ENCODE measurements at places on chromosomes 13 and 19.

DNA sequence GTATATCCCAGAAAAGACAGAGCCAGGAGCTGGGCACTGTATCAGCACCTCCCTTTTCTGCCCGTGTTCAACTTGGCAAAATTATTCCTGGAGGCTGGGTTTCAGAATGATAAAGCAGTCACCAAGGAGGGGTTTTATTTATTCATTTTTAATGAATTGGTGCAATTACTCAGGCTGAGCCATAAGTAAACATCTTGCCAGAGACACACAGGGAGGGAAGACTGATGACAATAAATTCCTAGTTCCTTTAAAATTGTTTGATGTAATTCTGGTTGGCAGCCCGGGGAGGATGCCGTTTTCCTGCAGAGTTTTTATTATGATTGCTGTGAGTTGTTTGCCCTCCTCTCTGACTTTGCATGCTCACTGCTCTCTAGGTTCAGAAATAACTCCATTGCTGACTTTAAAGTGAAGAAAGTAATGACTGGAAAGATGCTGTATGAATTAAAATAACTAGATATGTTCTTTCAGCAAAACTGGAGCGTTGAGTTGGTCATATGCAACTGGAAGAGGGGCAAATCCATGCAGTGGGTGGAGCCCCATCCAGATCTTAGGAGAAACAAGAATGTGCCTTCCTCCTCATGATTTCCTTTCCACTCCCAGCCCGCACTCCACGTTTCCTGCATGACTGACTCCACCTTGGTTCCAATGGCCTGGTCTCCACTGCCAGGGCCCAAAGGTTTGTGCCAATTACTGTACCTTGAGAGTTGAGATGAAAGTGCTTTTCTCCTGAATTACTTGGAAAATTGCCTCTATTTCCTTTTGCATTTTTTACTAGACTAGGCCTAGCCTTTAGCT is 182.1 kb downstream of the RFC3 start:
- DNase-seq = peak; percentile 74

DNA sequence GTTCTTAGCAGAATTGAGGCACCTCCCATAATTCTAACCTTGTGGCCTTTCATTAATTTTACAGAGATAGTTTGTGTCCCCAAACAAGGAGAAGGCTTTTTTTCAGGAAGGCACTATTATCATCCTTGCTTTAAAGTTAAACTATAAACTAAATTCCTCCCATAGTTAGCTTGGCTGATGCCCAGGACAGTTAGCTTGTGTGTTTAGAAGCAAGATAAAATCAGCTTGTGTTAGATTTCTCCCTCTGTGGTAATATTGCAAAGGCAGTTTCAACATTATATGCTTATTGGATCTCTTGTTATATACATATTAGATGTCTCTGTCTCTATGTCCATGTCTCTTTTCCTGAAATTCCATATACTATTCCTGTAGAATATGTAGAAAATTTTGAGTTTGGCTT is 342.7 kb downstream of the TBC1D4 start:
- DNase-seq = peak; percentile 60

DNA sequence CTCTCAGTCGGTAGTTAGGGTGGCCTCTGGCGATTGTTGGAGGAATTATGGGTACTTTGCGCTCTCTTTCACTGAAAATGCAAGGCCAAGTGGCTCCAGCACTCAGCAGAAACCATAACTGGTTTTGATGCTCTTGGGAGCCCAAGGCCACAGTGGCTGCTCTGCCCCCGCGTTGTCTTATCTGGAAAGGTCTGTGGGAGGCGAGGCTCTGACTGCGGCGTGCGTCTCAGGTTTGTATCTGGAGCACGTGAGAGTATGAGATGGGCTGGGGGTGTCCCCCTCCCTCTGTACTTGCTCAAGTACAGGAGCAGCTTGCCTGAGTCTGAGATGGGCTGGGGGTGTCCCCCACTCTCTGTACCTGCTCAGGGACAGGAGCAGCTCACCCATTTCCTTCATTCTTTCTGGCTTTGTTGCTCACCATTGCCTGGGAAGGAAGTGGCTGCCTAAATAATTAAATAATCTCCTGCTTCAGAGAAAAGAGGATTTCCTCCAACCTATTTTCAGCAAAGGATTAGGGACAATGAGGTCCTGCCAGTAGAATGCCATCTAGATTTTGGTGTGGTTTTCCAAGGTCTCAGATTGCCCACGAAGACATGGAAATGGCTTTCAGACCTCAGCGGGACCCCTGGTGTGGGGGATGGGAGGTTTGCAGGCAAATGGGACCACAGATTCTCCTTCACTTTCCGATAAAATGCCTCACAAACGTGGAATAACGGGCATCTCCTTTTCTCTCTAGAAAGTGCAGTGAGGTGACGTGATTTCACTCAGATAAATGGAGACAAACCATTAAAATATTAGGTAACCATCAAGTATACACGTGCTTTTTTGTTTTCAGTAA is 14.7 kb downstream of the ATP11A start:
- DNase-seq = no peak

GRCh38 chr13:113535381-113535781 is 44.9 kb upstream of the DCUN1D2 start:
- no peak for DNase-seq

GRCh38 chr13:99996381-99996973 is 14.9 kb downstream of the ZIC2 start:
- no peak for DNase-seq

DNA sequence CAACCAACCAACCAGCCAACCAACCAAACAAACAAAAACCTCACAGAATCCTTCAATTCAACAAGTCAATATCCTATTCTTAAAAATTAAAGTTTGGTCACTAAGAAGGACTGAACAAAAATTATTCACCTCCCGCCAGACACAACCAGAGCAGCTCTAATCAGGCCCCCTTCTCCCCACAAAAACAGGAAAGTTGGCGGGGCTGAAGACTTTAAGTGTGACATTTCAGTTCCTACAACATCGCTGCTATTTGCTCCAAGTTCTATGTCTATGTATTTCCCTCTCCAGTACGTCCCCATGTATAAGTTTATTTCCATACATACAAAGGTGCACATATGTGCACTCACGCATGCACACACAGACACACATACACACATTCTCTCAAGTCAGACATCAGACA is 32.8 kb upstream of the STK24 start:
- no peak for DNase-seq

DNA sequence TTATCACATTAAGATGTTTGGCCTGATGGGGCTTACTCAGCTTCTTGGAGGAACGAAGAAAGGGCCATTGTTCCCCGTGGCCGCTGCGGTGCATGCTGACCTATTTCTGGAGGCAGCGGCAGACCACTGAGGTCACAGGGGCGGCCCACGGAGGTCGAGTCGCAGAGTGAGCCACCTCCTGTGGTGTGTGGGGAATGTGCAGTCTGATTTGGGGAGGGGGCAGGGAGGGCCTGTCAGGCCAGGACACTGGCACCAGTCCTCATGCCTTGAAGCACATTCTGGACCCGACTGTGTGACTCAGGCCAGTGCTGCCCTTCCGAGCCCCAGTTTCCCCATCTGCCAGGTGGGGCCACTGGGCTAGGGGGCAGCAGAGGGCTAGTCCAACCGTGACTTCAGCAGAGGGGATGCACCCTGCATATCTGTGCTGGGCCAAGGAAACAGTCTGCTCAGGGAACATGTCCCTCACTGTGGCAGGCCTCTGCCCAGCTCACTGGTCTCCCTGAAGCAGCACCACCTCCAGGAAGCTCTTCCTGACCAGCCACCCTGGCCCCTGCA is 6.3 kb downstream of the SLC7A10 start:
- peak; percentile 82 for DNase-seq

- peak; percentile 3 for DNase-seq
Measured at GRCh38 chr19:34319785-34320184, 45.2 kb upstream of the GPI start.

GRCh38 chr13:39422845-39423565 is 180.0 kb downstream of the LHFPL6 start:
- DNase-seq = no peak

DNA sequence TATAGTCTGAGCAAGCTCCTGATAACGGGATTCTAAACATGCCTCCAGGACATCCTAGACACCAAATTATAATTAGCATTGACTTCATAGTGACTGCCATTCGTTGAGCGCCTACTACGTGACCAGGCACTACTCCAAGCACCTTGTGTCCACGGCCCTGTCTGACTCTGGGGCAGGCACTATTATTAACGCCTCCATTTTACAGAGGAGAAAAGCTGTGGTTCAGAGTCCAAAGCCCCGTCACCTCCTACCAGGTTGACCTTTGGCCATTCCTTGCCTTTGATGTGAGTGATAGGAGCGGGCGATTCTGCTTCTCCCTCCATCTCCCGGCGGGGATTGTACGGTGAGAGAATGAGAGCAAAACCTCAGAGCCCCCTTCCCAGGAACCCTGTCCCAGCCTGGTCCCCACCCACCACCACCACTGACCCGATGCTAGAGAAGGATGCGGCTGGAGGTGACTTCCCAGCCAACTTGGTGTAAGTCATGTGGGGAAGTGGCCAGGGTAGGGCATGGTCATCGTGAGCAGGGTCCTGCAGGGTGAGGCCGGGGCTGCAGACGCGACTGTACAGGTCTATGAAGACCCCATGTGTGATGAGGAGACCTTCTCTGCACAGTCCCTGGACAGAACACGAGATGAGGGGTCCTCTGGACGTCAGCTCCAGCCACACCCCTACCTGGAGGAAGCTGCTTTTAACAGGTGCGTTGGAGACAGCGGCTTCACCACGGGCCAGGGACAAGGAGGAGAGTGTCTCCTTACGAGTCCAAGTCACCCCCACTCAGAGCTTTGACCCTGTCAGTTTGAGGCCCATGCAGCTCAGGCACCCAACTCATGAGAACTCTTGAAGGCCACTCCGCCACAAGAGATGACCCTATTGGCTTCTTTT is at the start of gene IGSF23:
Gene IGSF23 (plus strand): TSS at position 269 of the 884 bp plus-strand sequence. CDS start 83 bp downstream, at position 352.
- no peak for DNase-seq

DNA sequence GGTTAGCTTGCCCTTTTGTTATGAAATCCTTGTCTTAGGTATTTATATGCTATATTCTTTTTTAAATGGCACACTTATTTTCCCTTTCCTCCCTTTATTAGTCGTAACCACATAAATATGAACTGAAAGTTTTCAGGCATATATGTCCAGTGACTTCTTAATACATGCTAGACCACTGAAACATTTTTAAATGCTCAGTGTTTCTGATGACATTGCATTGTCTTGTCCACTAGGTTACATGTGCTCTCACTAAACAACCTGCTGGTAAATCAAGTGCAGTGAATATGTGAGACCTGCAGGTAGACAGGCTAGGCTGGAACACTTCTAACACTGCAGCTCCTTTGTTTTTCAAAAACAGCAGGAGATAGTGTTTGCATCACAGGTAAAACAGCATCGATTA is 332.6 kb upstream of the DACH1 start:
- DNase-seq = no peak

DNA sequence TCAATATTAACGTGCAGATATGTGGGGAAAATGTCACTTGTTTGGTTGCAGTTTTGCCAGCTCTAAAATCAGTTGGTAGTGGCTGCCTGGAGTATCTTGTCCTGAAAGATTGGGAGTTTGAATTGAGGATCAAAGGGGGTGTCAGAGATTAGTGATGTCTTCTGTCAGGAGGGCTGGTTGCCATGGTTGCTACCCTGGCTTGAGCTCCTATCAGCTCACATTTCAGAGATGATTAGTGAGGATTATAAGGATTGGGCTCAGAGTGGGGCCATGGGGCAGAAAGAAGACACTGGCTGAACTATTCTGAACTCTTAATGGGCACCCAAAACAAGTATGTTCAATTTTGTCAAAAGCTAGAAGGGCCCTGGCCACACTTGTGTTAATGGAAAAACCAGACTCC is 95.5 kb upstream of the RNF113B start:
- DNase-seq = no peak

DNA sequence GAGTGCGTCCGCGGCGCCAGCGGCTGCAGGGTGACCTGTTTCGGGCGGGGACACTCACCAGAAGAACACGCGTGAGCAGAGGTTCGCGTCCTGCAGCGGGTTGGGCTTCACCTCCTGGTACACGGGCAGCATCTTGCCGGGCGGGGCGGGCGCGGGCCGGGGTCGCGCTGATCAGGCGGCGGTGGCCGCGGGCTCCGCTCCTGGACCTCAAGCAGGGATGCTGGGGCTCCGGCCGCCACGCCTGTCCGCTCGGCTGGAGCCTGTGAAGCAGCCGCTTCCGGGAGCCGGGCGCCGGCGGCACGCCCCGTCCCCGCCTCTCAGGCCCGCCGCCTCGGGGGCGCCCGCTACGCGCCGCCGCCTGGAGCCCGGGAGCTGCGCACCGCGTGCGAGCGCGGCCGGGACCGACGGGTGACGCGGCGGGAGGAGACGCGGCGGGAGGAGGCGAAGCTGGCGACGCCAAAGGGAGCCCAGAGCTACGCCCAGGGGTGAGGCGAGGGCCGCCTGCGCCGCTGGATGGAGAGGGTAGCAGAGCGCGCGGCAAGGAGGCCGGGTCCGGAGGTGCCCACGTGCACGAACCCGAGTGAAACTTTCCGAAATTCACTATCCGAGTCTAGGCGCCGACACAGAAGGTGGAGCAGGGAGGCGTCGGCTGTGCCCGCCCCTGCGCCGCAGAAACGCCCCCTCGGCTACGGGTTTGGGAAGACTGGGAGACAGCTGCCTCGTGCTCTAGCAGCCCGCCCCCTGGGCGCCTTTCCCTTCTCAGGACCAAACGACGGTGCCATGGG is at the start of gene ABCC4:
Gene ABCC4 (minus strand): TSS at position 269 of the 785 bp plus-strand sequence. CDS start 137 bp downstream, at position 132.
- DNase-seq = peak; percentile 71

- DNase-seq = peak; percentile 21
Measured at GRCh38 chr13:46893798-46894560, 2.9 kb downstream of the HTR2A start.

DNA sequence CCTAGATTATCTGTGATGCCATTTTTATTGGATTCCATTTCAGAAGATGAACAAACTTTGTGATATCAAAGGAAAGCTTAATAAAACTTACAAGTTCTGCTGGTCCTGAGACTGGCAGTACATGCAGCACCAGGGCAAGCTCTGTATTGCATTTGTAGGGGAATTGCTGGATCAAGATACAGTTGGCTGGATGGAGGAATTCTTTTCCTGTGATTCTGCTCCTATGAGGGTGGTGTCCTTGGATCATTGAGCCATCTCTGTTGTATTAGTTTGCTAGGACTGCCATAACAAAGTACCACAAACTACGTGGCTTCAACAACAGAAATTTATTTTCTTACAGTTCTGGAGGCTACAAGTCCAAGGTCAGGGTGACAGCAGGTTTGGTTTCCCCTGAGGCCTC is 33.9 kb upstream of the CSNK1A1L start:
- DNase-seq = no peak

DNA sequence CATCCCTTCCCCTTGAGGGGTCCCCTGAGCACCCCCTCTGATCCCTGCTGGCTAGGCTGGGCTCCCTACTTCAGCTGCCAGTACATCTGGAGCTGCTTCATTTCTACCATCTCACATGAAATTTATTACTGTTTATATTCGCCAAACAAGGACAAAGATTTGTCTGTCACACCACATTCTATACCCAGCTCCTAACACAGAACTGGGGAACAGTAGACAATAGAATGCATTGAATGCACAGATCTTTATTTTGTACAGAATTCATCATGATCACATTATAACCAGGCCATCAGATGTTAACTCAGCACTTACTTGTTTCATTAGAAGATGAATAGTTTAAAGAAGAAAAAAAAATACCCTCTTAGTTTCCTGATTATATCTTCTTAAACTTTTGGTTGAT is 159.4 kb downstream of the KLF5 start:
- no peak for DNase-seq

GRCh38 chr19:46428239-46429135 is at the start of gene PNMA8C:
TSS of gene PNMA8C (minus strand) at chr19:46428936. CDS start at chr19:46428359, 577 bp downstream.
- peak; percentile 59 for DNase-seq
